ENCODE measurements at places on chromosomes 4 and X. TPM values are rescaled to one million over a fixed set of nuclear protein-coding genes. Genes with fewer than 3 reads are reported as not detected.

DNA sequence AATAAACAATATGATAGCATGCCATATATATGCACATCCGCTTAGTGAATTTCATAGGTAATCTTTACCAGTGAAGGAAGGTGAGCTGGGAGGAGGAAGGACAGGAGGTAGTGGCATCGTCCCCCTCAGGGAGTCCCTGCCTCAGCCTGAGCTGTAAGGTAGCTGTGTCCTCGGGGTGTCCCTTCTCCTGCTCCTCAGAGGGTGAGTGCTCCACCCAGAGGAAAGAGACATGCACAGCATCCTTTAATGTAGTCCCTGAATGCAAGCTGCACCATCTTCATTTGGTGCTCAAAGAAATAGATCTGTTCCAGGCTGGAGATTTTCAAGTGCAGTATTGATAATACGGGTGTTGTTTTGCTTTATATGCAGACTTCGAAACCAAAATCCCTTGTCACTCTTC lies 330.4 kb upstream of the SFRP2 start:
- no peak overlapping the region for H3K27ac ChIP-seq
- H3K27me3 ChIP-seq: no peaks in the 10 kb centered on the region
- no peaks in the 10 kb centered on the region for H3K4me1 ChIP-seq
- no peaks in the 10 kb centered on the region for H3K36me3 ChIP-seq
- DNase-seq: no peak

DNA sequence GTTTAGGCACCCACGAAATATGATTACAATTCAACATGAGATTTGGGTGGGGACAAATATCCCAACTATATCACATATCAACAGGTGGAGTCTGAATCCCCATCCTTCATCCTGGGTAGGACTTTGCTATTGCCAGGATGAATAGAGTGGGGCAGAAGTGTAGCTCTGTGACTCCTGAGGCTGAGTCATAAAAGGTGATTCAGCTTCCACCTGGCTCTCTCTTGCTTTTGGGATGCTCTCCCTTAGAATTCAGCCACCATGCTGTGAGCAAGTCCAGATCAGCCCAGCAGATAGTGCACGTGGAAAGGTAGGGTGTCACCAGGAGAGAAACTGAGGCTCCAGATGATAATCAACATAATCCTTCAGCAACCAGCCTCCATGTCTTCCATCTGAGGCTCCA lies 193.8 kb upstream of the BCOR start:
- no peak for DNase-seq
- H3K36me3 ChIP-seq: no peaks in the 10 kb centered on the region
- no peak overlapping the region for H3K4me3 ChIP-seq

DNA sequence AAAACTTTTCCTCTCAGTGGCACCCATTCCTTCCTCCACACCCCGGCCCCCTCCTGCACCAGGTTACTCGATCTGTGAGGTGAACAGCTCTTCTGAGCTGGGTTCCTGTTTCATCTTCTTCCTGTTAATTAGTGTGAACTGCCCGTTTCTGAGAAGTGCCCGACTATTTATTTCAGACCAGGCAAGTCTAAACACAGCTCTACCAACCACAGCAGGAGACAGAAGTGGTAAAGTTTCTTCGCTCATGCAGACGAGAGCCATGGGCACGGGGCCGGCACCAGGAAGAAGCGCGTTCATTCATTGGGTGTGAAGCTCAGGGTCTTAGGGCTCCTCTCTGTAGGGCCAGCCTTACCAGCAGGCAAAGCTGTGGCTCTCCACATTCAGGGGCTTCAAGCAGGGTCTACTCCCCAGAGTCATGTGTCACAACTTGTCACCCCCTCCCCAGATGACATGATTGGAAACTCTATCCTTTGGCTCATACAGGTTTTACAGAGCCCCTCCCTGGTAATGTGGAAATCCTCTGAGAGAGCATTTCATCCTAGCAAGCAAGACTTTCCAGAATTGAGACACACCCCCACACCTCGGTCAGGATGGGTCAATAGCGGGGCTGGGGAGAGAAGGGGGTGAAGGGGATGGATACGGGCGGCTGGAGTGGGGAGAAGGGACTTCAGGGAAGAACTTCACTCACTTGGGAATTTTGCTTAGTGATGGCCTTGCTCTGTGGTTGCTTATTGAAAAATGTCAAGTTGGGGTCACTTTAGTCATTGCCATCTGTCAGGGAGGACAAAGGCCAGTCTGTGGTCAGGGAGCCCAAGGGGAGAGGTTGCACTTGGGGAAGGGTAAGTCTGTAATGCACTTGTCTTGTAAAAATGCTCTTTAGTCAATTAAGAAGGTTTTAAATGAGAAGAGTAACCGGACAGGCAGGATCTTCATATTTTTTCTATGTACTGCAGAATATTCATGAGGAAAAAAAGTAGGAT lies 121.6 kb upstream of the TRIM2 start:
- H3K36me3 ChIP-seq: no peaks in the 10 kb centered on the region
- H3K27ac ChIP-seq: no peak overlapping the region
- H3K27me3 ChIP-seq: peaks cover 50% of the 10 kb centered on the region
- H3K4me1 ChIP-seq: peaks cover 22% of the 10 kb centered on the region

DNA sequence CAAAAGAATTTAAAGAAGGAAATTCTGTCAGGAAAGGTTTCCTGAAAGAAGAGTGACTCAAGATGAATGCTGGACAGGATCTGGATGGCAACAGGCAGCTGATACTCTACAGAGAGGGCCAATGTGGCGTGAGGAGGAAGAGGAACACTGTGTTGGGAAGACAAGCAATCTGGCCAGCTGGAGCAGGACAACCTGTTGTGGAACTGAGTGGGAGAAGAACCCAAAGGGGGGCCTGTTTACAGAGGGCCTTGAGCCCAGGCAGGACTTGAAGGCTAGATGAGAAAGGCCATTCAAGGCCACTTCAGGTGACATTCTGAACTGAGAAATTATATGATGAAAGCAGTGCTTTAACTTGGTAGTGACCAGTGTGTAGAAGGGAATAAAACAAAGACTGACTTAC lies 8.5 kb downstream of the OTUD4 start:
- H3K27ac ChIP-seq: no peak overlapping the region
- peaks cover 43% of the 10 kb centered on the region for H3K4me1 ChIP-seq
- DNase-seq: no peak
- H3K36me3 ChIP-seq: peaks cover 54% of the 10 kb centered on the region
- H3K4me3 ChIP-seq: no peak overlapping the region
- no peaks in the 10 kb centered on the region for H3K27me3 ChIP-seq

DNA sequence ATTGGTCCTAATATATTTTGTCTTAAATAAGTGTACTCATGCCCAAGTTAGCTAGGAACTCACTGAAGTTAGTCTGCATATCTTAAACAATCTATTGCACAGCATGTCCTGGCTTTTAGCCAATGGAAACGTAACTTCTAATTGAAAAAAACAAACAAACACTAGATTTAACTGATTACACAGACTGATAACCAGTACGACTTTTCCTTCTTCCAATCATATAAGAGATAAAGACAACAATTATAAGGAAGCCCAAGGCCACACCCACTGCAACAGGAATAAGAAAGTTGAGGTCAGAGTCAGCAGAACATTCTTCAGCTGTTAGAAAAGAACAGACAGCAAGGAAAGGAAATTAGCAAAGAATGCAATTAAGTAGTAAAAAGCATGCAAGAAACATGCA lies 40.8 kb downstream of the LAMP2 start:
- H3K4me1 ChIP-seq: peaks cover 12% of the 10 kb centered on the region
- DNase-seq: no peak
- H3K4me3 ChIP-seq: no peak overlapping the region
- no peak overlapping the region for H3K27ac ChIP-seq
- no peaks in the 10 kb centered on the region for H3K27me3 ChIP-seq

GRCh38 chr4:147994076-147994475 lies 262.2 kb downstream of the ARHGAP10 start:
- no peaks in the 10 kb centered on the region for H3K36me3 ChIP-seq
- H3K27me3 ChIP-seq: no peaks in the 10 kb centered on the region
- H3K27ac ChIP-seq: no peak overlapping the region
- no peak overlapping the region for H3K4me3 ChIP-seq
- H3K4me1 ChIP-seq: no peaks in the 10 kb centered on the region

The FMR1NB gene
- not detected for total RNA-seq

The COMMD8 gene
- 24.9 TPM for total RNA-seq
